ENCODE measurements at places on chromosomes 7 and 10. TPM values are rescaled to one million over a fixed set of nuclear protein-coding genes. Genes with fewer than 3 reads are reported as not detected.

DNA sequence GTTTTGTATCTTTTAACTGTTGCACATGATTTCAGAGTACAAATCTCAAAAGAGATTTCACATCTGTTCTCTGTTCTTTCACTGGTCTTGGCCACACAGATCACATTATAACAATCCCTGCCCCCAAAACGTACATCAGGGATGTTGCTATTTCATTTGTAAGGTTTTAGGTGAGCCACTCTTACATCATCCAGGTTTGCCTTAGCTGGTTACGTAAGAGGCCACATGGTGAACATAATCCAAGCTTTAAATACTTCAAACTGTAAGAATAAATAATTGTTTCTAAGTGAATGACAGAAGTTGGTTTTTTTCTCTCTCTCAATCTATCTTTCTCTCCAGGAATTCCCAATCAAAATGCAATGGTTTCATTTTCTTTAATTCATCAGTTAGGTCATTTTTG, 245.9 kb upstream of the HGF start:
- no peak for DNase-seq

Gene IDI2
- total RNA-seq, result not detected

Gene MYOZ1
- not detected for total RNA-seq

DNA sequence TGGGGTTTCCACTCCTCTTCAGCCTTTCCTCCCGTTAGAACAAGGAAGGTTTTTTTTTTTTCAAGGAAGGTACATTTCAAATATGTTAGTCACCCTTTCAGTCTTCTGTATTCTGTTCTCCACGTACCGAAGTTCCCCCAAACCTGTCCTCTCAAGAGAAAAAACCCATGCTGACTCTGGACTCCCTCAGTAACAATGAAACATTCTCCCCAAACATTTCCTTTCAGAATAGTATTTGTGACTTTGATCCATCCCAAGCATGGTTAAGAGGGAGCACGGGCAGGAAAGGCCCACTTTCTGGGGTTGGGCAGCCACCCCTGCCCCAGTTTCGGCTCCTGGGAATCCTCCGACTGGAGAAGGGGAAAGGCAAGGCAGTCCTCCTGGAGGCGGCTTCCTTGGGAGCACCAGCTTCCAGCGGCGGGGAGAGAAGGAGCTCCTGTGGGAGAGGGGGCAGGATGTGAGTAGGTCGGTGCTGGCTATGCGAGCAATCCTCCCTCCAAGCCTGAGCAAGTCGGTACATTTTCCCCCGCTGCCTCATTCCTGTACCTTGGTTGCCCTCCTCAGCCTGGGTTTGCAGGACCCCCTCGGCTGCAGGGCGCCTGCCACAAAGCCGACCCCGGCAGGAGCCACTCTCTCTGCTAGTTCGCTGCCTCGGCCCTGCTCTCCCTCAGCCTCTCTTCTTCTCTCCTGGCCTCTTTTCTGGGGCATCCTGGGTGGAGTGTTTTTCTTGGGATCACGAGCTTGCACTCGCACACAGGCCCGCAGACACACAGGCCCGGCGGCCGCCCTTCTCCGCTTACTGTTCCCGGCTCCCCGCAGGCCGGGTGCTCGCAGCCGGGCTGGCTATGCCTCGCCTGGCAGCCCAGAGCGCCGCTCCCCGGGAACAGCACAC, 2.1 kb upstream of the HOXA1 start:
- DNase-seq, result no peak

Gene CAMK1D
- total RNA-seq, result 47.3 TPM

Data from T-helper 17 cell (primary cell).